ENCODE measurements at places on chromosomes 13 and 19.

DNA sequence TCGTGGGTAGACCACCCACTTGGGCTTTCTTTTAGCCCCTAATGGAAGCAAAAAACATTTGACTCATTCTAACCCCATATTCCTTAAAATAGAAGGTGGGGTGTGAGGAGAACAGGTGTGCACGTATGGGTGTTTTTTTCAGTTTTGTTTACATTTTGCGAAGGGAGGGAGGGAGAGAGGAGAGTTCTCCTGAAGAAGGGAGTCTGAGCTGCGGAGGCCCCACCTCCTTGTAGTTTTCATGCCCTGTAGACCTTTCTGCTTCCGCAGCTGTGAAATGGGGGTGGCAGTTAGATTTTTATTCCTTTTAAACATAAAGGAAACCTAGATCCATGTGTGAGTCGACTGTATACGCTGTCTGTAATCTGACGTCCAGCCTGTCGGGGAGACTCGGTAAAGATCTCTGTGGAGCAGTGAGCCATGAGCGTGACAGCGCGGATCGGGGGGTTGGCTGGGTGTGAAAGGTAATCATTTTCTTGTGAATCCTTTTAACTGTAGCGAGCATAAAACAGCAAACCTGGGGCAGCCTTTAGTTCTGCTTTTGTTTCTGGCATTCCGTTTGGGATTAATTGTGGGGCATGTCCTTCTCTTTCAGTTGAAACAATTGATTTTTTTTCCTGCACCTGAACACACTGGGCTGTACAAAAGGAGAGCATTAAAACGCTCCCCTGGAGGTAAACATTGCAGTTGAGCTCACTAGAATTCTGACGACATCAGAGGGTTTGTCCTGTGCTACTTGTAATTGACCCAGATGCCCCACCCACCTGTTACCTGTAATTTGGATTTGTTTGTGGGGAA is 2.3 kb downstream of the UPF1 start:
- no peak for DNase-seq

- DNase-seq: no peak
These were observed 1.1 kb upstream of the NDFIP2 start for GRCh38 chr13:79479882-79480281.

DNA sequence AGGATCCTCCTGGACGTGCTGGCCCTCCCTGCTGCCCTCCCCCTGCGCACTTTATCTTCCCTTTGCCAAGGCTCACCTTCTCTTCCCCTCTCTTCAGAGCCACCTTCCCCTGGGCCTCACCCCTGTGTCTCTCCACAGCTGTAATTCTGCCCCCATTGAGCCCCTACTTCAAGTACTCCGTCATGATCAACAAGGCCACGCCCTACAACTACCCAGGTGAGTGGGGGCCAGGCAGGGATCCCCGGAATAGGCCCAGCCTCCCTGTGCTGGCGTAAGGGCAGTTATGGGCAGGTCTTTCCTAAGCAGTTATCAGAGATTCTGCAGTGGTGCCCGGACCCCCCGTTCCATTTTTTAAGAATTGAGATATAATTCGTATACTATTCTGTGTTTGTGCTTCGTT is 3.1 kb downstream of the NDUFA3 start:
- no peak for DNase-seq

- DNase-seq: no peak
These were observed 41.0 kb upstream of the SOX21 start for GRCh38 chr13:94753327-94753726.

DNA sequence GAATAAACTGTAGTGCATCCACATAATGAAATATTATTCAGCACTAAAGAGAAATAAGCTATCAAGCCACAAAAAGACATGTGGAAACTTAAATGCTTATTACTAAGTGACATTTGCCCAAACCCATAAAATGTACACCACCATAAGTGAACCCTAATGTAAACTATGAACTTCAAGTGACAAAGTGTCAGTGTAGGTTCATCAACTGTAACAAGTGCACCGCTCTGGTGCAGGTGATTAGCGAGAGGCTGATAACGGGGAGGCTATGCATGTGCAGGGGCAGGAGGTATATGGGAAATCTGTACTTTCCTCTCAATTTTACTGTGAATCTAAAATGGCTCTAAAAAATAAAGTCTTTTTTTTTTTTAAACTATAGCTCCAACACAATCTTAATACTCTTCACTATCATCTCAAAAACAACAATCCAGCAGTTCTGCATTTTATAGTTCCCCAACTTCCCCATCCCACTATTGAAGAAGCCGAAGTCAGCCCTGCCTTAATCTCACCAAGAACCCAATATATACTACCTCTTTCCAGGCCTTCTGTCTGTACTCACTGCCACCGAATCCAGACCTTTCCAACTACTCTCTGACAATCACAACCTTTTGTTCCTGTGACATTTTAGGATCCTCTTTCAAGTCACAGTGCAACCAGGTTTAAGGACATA is 22.6 kb downstream of the ELF1 start:
- no peak for DNase-seq

GRCh38 chr19:12984683-12985048 is 10.6 kb upstream of the NFIX start:
- DNase-seq: no peak

GRCh38 chr19:48390188-48391099 is 907 bp downstream of the KDELR1 start:
- DNase-seq: peak; percentile 74

GRCh38 chr13:112014857-112015256 is 52.1 kb upstream of the SOX1 start:
- no peak for DNase-seq

DNA sequence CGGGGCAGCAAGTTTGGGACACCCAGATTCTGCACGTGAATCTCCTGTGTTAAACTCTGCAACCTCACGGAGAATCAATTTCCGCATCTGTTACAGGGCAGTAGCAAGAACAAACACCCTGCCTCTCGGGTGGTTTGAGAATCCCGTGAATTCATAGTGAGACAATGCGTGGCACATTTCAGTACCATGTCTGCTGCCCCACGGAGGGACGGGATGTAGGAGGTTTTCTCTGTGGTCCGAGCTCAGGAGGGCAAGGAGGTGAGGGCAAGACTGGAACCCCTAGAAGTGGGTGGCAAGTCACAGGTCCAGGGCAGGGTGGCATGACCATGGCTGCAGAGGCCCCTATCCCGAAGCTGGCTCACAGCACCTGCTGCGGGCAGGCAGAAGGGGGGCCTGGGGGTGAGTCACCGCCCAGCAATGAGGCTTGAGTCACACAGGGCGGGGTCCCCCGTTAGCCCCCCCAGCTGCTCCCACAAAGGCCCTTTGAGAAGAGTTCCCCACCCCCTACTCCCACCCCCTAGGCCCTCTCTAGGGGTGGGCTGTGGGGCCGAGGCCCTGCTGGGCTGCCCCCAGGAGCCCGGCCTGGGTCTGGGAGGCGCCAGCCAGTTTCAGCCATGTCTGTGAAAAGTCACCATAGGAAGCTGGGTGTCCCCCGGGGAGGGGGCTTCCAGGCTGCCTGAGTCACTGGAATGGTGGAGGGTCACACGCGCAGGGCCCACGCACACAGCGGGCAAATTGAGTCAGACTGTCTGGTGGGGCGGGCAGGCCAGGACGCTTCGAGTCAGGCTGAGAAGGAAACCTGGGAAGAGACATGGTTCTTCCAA is 25.8 kb upstream of the NANOS3 start:
- peak; percentile 95 for DNase-seq

- no peak for DNase-seq
These were observed 80.0 kb downstream of the ZNF429 start for GRCh38 chr19:21585281-21585890.

DNA sequence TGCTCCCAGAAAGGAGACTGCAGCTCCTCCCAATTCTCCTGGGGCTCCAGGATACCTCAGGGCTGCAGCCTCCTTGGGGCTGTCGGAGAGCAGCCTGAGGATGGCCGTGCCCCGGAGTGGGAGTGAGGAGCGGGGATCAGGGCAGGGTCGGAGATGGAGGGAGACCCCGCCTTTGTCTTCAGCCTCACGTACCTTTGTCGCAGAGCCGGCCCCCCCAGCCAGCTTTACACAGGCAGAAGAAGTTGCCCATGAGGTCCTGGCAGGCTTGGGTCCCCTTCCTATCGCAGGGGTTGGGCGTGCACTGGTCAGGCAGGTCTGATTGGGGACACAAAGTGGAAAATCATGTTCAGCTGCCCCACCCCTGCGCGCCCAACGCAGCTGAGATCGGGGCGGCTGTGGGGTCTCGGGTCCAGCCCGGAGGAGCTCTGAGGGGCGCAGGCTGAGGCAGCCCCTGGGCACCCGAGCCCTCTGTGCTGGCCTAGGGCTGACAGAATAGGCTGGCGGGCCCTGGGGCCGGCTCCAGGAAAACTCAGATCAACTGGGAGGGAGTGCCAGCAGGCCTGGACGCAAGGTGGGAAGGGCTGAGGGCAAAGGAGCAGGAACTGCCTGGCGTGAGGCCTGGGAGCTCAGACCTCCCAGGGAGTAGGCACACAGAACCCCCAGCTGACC is 24.2 kb downstream of the GAS6 start:
- no peak for DNase-seq

- no peak for DNase-seq
These were observed 20.1 kb downstream of the KRTDAP start for GRCh38 chr19:35470128-35470527.

DNA sequence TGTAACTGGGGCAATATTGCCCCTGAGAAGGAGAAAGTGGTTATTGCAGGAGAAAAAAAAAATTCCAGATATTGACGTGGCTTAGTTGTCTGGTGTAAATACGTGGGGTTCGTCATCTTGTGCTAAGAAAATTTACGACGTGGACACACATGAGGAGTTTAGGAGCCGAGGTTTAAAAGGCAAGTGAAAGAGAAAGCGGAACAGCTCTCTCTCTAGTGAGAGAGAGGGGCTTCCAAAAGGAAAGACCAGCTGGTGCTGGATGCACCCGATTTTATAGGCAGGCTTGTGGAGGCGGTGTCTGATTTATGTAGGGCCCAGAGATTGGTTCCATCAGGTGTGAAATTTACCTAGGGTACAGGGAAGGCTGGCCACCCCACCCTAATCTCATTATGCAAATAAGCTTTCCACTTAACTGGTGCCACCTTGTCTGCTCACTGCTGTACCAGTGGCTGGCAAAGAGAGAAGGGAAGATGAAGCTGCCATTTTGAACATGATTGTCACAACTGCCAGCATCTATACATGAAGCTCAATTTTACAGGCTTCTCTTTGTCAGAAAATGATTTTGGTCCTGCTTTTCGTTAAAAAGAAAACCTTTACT is 845.1 kb downstream of the DACH1 start:
- DNase-seq: no peak

GRCh38 chr13:99307247-99307646 is at the start of gene GPR183:
TSS of gene GPR183 (minus strand) at chr13:99307399. CDS start at chr13:99296145, 11,254 bp downstream.
- peak; percentile 18 for DNase-seq

Data from cardiac fibroblast (primary cell).